ENCODE measurements at places on chromosomes 1 and 21.

GRCh38 chr1:247494767-247495166, 36.9 kb upstream of the OR2B11 start:
- no peak for DNase-seq

DNA sequence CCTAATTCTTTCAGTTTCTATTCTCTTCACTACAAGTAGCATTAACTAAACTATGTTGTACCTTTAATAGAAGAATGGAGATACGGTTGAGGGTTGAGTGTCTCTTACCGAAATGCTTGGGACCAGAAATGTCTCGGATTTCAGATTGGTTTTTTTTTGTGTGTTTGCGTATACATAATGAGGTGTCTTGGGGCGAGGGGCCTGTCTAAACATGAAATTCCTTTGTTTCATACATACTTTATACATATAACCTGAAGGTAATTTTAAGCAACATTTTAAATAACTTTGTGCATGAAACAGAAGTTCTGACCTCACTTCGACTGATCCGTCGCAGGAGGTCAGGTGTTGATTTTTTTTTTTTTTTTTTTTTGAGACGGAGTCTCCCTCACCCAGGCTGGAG, 36.3 kb upstream of the MYOCOS start:
- no peak for DNase-seq

DNA sequence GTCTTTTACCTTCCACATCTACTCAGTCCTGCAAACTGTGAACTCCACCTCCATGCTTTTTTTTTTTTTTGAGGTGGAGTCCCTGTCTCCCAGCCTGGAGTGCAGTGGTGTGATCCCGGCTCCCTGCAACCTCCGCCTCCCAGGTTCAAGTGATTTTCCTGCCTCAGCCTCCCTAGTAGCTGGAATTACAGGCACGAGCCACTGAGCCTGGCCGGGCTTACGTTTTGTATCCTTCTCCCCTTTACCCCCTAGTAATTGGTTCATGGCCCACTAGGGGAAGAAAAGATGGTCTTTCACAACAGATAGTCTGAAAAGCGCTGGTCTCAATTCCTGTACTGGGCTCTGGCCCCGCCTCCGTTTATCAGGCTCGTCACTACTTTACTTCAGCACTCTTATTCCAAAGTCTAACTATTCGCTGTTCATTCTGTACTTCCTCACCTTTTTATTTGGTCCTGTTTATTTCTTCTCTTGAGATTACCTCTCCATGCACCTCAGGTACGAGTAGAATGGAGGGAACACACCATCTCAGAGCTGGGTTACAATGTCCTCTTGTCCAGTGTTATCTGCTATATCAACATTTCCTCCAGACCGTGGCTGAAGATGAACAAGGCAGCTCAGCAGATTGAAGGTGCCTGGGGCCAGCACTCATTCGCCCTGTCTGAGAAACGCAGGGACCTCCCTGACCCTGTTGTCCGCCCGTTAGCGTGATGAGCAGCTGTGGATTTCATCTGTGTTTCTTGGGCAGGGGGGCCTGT, 16.2 kb downstream of the CNST start:
- no peak for DNase-seq

DNA sequence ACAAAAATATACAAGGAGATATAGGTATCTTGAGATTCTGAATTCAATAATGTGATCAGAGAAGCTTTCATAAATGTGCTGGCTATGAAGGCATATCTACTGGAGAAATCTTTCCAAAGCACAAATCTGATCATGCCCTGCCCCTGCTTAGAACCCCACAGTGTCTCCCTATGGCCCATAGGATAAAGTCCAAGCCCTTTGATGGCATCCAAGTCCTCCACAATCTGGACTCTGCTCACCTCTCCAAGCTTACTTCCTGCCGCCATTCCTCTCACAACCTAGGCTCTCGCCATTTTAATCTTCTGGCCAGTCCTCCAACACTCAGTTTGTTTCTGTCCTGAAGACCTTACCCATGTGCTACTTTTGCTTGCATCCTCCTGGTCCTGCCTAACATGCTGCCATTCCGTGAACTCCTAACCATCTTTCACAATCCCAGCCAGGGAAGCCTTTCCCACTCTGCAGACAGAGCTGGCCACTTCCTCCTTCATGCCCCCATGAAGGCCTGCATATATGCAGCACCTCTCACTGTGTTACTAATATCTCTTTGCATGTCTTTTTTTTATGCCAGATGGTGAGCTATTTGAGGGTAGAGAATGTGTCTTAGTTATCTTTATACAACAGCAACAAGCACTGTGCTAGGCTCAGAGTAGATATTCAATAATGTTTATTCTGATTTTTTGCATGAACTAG, 5.6 kb upstream of the ATP1A1 start:
- DNase-seq = no peak

- no peak for DNase-seq
Measured at GRCh38 chr1:94522304-94522703, 19.3 kb downstream of the F3 start.

DNA sequence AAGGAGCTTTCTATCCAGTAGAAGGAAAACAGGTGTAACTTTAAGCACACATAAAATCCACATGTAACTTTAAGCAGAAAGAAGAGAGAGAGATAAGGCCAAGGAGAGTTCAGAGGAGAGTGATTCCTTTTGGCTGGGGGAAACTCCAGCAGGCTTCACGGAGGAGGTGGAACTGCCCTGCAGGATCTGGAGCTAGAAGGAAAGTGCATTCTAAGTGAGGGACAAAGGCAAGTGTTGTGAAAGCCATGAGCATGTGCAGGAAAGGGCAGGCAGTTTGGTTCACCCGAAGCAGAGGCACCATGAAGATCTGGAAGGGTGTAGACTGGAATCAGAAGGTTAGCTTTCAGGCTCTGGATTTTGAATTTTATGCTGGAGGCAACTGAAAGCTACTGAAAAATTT, 46.3 kb downstream of the GADD45A start:
- DNase-seq = no peak

GRCh38 chr1:215276582-215276981, 194.0 kb downstream of the KCNK2 start:
- no peak for DNase-seq

GRCh38 chr1:54298284-54299033, 98.5 kb downstream of the MRPL37 start:
- no peak for DNase-seq

- DNase-seq = no peak
Measured at GRCh38 chr1:153794624-153795329, 19.6 kb downstream of the SLC27A3 start.

DNA sequence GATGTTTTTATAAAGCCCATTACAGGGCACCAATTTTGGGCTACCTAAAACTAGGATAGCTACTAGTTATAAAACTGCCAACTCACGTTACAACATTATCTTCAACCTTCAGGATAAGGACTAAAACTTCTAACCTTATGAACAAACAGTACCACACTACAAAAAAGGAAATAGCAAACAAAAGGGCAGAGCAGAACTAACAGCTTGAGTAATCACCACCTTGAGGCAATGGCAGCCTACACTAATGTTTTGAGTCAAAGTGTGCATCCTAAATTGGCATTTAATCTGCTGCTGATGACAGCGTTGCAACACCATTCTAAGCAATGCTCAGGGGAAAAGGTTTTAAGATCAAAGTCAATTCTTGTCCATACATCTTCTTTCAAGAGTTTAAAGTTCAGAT, 27.2 kb downstream of the PTP4A2 start:
- no peak for DNase-seq

DNA sequence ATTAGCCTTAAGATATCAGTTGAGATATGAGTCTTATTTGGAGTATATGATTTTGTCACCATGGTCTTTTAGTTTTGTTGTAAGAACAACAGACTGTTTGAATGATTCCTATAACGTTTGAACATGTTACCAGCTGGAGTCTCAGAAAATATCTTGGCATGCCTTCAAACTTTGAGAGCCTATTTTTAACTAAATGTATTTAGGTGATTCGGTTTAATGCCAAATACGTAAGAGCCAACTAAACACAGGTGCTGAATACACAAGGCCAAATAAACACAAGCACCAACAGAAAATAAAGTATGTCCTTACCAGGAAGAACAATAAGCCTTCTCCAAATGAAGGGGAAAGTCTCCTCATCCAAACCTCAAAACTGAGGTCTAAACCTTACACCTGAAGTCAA, 48.6 kb downstream of the PRKACB start:
- DNase-seq = no peak

DNA sequence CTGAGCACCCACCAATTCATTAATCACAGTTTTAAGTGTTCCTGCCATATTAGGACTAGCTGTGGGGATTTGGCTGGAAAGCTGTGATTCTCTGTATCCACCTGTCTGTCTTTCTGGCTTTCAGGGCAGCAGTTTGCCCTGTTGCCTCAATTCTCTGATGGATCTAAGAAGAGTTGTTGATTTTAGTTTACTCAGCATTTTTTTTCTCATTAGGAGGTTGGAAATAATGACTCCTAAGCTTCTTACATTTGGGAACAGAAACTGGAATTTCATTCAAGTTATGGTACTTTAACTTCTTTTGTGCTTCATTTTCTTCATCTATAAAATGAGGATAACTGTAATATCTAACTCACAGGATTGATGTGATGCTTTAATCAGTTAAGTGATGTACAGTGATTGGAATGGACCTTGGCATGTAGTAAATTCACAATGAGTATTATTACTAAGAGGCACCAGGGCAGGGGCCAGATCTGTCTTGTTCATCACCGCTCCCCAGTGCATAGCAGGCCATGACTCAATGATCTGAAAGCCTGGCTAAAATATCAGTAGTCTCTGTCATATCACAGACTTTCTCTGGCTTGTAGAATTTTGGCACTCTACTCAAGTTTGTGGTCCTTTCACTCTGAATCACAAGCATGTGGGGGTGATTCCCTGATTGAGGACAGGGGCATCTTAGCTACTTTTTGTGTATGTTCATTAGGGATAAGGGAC, 51.4 kb upstream of the GREM2 start:
- no peak for DNase-seq

GRCh38 chr1:202836623-202837403, 26.1 kb downstream of the PCAT6 start:
- DNase-seq = peak; percentile 29

GRCh38 chr1:69271587-69272125, 296.1 kb upstream of the LRRC7 start:
- no peak for DNase-seq

DNA sequence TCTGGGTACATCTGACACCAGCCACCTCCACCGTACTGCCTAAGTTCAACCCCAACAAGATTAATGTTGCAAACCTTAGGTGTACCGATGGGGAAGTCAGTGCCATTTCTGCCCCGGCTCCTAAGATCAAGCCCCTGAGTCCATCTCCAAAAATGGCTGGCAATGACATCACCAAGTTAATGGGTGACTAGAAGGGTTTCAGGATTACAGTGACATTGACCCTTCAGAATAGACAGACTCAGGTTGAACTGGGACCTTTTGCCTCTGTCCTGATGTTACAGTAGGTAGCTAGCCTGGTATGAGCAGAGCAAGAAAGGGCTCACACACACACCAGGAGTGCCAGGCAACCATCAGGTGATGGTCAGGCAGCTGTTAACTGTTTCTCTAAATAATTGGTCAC, 21.7 kb upstream of the ZMYM6 start:
- no peak for DNase-seq

GRCh38 chr1:31592132-31592531, 15.8 kb downstream of the TINAGL1 start:
- no peak for DNase-seq

- no peak for DNase-seq
Measured at GRCh38 chr1:117650840-117651568, 45.2 kb downstream of the TENT5C start.

DNA sequence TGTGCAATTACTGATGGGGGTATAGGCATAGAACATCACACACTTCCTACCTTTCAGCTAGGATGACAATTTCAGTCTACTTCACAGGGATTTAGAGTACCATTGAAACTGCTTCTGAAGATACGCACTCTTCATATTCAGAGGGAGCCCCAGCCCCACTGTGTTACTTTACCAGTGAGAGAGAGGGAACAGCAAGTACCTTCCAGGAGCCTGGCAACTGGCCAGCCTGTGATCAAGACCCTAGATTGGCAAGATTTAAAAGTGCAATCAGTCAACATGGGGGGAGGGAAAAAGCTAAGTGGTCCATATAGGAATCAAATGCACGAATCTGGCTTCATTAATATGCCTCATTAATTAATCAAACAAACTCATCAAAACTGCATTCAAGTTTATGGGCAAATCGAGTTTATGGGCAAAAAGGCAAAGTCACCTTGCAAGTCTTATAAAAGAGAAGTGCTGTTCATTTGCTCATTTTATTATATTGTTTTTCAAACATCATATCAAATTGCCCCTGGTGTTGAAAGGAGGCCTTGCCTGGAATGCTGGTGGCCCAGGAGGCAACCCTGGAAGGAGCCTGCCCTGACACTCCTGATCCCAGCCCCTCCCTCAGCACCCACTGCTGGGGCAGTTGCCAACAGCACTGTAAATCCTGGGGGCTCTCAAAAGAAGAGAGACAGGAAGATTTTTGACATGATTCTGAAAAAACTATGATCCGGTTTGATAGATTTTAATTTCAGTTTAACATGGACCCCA, 184.9 kb upstream of the DPT start:
- no peak for DNase-seq

GRCh38 chr1:192506741-192507155, 68.8 kb upstream of the RGS1 start:
- peak; percentile 25 for DNase-seq

DNA sequence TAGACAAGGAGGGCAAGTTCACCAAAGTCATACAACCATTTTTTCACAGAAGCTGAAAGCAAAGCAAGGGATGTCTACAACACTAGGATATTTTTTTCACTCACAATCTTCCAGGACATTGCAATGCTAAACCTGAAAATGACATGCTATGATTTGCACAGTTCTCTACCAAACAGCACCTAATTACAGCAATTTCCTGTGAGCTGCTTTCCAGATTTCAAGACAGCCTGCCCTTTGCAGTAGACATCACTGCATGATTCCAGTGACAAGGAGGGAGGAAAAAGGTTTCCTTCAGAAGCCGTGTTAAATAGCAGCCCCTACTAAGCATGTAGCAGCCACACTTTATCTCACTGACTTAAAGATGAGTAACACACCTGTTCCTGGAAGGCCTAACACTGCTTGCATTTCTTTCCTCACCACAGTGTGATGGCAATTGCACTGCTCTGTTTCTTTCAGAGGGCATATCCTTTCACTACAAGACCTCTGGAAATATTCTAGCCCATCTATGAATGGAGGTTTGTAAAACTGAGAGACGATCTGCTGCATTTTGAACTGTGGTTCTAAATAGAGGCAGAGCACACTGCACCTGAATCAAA, 97.1 kb downstream of the DUSP10 start:
- DNase-seq = no peak

- DNase-seq = no peak
Measured at GRCh38 chr1:99497690-99498089, 148.2 kb upstream of the PALMD start.

DNA sequence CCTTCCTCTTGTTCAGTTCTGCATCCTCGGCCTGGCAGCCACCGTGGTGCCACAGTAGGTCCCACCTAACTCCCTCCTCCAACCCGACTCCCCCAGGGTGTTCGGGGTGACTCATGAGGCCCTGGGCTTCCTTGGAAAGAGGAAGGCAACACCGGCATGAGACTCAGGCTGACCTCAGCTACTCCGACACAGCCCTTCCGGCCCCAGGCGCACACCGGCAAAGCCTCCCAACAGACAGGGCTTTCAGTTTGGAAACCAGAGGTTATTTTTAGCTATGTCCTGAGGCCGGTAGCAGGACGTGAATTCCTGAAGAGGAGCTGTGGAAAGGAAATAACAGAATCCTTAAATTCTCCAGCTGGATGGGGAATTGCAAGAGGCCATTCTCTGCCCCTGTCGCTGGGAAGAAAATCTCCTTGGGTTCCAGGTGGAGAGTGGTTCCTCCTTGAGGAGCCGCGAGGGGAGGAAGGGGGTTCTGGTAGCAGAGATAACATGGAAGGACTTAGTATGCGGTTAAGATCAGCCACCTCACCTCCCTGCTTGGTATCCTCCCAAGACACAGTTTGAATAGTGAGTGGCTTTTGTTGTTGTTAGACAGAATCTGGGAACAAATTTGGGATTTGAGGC, 24.4 kb downstream of the PLXNA2 start:
- no peak for DNase-seq
